ENCODE measurements at places on chromosomes 3 and 15. TPM values are rescaled to one million over a fixed set of nuclear protein-coding genes. Genes with fewer than 3 reads are reported as not detected.

Gene SEMA6D
- 17.1 TPM for total RNA-seq

Gene MAP3K13
- total RNA-seq = 28.4 TPM

Gene ANKRD34C
- total RNA-seq = 0.72 TPM

Gene CSK
- 10.1 TPM for total RNA-seq

Gene HHATL
- total RNA-seq = not detected

Gene GOLGA8T
- not detected for total RNA-seq
